ENCODE measurements at places on chromosomes 4 and X. TPM values are rescaled to one million over a fixed set of nuclear protein-coding genes. Genes with fewer than 3 reads are reported as not detected.

GRCh38 chrX:15448010-15448639 lies 45.0 kb downstream of the PIR start:
- DNase-seq = no peak

The GAGE12F gene
- not detected for polyA plus RNA-seq

- DNase-seq = peak; percentile 16
Observed at GRCh38 chrX:71366674-71367256, 608 bp downstream of the TAF1 start.

The RIBC1 gene
- not detected for polyA plus RNA-seq
